Activated CD8-positive, alpha-beta memory T cell treated with anti-CD3 and anti-CD28 coated beads, Interleukin-2, amount 10 ng/mL, durations not matched to agents 7 days and 5 days (primary cell): ENCODE measurements at places on chromosomes 3 and 15. TPM values are rescaled to one million over a fixed set of nuclear protein-coding genes. Genes with fewer than 3 reads are reported as not detected.

Gene CFAP161
- not detected for total RNA-seq

Gene AMT
- total RNA-seq: 3.2 TPM

Gene GOLGA6L7
- total RNA-seq: not detected

Gene PSTPIP1
- total RNA-seq: 157 TPM

Gene ALG1L2
- 1.4 TPM for total RNA-seq

Gene LSAMP
- not detected for total RNA-seq

Gene GHSR
- not detected for total RNA-seq

Gene EPHA6
- total RNA-seq: not detected

Gene EFCC1
- total RNA-seq: 0.09 TPM

Gene JAGN1
- 44.0 TPM for total RNA-seq

Gene CDHR4
- total RNA-seq: 0.16 TPM
